ENCODE measurements at places on chromosomes 16 and 17.
A peak's percentile ranks its signal among the peaks of the same experiment; 100 is the strongest.

- DNase-seq = no peak
Observed at GRCh38 chr17:9973669-9974447, 68.8 kb upstream of the RCVRN start.

DNA sequence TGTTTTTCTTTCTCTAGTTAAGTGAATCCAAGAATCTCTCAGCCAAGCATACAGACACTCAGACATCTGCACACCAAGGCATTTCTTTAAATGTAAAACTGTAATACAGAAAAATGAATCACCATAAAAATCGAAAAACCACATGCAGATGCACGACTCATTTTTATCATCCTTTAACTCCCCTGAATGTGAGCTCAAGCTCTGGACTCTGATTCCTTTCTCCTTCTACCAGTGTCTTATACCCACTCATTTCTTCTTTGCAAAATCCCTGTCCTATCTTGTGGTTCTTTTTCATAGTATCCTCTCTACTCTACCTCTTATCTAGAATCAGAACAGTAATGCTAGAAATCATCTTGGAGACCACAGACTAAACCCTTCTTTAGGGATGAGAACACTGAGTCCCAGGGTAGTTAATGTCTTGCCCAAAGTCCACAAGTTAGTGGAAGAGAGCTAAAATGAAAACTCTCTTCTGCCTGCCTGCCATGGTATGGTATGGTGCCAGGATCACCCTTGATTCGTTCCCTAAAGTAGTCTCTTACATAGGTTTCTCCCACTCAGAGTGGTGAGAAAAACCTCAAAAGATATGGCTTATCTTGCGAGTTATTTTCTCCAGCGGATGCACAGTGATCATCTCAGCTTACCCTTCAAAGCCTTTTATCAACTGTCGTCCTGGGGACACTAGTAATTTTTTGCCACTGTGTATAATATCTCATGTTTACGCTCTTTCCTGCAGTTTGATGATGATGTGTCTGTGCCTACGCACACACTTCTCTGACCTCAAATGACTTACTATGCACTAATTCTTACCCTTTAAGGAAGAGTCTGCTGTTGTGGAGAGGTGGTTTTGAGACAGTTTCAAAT lies 30.2 kb downstream of the BRD7 start:
- no peak for DNase-seq

GRCh38 chr17:4177806-4178205 lies 34.8 kb downstream of the CYB5D2 start:
- DNase-seq = no peak

GRCh38 chr16:66908116-66908515 lies 10.6 kb downstream of the CDH16 start:
- DNase-seq = no peak

GRCh38 chr16:10880594-10881452 lies 3.8 kb downstream of the CIITA start:
- DNase-seq = no peak

GRCh38 chr16:76766538-76766937 lies 424.5 kb upstream of the MON1B start:
- DNase-seq = no peak

DNA sequence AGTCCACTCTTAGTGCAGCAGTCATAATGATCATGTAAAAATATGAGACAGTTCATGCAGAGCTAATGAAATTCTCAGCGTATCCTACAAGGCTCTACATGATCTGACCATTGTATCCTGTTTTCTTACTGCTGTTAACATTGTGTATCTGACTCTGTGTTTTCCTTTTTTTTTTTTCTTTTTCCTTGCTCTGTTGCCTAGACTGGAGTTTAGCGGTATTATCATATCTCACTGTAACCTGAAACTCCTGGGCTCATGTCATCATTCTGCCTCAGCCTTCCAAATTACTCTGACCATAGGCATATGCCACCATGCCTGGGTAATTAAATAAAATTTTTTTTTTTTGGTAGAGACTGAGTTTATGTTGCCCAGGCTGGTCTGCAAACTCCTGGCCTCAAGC lies 12.1 kb downstream of the DUS2 start:
- no peak for DNase-seq

- DNase-seq = no peak
Observed at GRCh38 chr16:75065149-75065505, 51.5 kb downstream of the LDHD start.

GRCh38 chr17:57999010-57999495 lies 8.0 kb downstream of the SRSF1 start:
- no peak for DNase-seq

- no peak for DNase-seq
Observed at GRCh38 chr17:11900041-11900476, 97.2 kb downstream of the ZNF18 start.

DNA sequence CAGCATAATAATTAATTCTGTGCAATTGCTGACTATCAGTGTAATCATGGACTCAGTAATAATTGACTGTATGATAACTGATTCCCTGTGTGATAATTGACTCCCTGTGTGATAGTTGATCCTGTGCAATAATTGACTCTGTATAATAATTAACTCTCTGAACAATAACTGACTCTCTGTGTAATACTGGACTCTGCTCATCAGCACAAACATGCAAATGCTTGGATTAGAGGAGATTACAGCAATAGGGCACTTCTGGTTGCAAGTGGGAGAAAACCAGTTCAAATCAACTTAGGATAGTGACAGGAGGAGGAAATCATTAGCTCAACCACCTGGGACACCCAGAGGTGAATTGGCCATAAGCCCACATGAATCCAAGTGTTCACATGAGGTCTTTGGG lies 582.1 kb downstream of the RBFOX1 start:
- no peak for DNase-seq

GRCh38 chr17:72151565-72152386 lies 31.0 kb downstream of the SOX9 start:
- peak; percentile 87 for DNase-seq

GRCh38 chr16:77462894-77463293 lies 28.1 kb upstream of the ADAMTS18 start:
- DNase-seq = no peak

GRCh38 chr17:16870253-16871245 lies 101.4 kb downstream of the TNFRSF13B start:
- no peak for DNase-seq

- DNase-seq = no peak
Observed at GRCh38 chr16:8986111-8986510, 22.4 kb upstream of the USP7 start.

GRCh38 chr16:8552487-8553221 lies 37.7 kb downstream of the TMEM114 start:
- DNase-seq = no peak

DNA sequence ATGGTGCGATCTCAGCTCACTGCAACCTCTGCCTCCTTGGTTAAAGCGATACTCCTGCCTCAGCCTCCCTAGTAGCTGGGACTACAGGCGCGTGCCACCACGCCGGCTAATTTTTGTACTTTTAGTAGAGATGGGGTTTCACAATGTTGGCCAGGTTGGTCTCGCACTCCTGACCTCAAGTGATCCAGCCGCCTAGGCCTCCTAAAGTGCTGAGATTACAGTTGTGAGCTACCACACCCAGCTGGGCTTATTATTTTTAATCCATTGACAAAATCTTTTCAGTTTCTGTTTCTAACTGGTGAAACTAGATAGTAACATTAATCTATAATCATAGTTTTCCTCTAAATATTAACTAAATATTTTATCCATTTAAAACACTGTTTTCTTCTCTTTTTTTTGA lies 5.9 kb downstream of the FAM234A start:
- DNase-seq = no peak

DNA sequence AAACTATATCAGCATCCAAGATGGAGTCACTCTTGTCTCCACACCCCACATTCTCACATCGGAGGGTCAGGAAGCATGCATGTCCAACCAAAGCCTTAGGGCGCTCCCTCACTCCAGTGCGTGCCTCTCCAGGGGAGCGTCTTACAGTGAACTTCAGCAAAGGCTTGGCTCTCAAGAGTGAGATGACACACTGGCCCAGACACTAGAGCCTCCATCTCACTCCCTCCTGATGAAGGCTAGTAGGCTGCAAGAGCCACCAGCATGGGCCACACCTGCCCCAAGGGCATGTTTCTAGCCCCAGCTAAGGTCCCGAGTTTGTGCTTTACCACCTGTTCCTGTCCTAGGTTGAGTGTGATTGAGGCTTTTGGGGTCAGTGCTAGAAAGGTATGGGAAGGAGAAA lies 40.5 kb downstream of the BEAN1 start:
- no peak for DNase-seq

DNA sequence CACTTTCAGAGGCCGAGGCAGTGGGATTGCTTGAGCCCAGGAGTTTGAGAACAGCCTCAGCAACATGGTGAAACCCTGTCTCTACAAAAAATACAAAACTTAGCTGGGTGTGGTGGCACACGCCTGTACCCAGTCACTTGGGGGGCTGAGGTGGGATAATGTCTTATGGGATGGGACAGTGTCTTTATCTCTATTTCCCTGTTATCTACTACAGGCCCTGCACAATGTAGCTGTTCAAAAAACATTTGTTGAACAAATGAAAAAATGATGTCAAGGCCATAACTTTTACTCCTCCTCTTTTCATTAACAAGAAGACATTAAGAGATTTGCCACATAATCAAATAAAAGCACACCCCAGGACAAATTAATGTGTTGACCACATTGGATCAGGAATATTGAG lies 13.8 kb downstream of the TUBG1 start:
- no peak for DNase-seq

- no peak for DNase-seq
Observed at GRCh38 chr17:13600475-13601321, 1.0 kb downstream of the HS3ST3A1 start.

- DNase-seq = peak; percentile 90
Observed at GRCh38 chr16:85612801-85613603, at the start of gene GSE1. Gene GSE1 (plus strand): TSS chr16:85613322. CDS start chr16:85613392, 70 bp downstream.

- peak; percentile 34 for DNase-seq
Observed at GRCh38 chr16:11405331-11406176, 60.3 kb downstream of the RMI2 start.

DNA sequence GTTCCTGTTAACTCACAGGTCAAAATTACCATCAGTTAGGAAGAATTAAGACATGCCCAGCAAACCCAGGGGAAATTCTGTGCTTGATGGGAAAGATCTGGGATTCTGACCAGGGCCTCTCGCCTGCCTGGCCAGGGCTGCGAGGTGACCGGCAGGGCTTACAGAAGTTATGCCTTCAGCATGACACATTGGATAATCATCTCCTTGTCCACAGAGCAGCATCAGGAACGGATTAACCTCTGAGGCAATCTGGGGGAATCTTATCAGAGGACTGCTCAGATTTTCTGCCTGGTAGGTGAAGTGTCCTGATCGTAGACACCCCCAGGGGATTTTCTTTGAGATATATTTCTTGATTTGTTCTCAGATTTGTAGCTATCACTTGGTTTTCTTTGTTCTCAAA lies 172.5 kb downstream of the HS3ST3A1 start:
- peak; percentile 35 for DNase-seq

Measured in HTR-8/SVneo (cell line).